ENCODE measurements at places on chromosomes 13 and 19.
A peak's percentile ranks its signal among the peaks of the same experiment; 100 is the strongest.

GRCh38 chr19:7729831-7730285 lies 2.1 kb downstream of the CLEC4G start:
- no peak for DNase-seq

GRCh38 chr19:34918190-34918589 lies 8.5 kb upstream of the ZNF30 start:
- no peak for DNase-seq

- DNase-seq = no peak
Observed at GRCh38 chr13:69769608-69770007, 338.0 kb upstream of the ATXN8OS start.

DNA sequence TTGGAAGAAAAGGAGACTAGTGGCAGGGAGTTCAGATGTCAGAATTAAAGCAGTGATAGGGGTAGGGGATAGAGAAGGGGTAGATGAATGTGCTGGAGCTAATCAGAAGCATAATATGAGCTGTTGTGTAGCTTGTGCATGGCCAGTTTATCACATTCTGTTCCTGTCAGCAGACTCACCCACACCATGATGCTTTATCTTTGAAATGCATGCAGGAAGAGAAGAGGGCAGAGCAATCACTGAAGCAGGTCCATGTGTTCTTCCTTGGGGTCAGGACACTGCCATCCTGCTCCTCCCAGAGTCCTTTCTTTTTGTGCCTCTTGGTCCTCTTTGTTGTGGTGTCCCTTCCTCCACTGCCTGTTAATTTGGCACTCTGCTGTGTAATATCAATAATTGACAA lies 5.8 kb downstream of the CHAMP1 start:
- no peak for DNase-seq

DNA sequence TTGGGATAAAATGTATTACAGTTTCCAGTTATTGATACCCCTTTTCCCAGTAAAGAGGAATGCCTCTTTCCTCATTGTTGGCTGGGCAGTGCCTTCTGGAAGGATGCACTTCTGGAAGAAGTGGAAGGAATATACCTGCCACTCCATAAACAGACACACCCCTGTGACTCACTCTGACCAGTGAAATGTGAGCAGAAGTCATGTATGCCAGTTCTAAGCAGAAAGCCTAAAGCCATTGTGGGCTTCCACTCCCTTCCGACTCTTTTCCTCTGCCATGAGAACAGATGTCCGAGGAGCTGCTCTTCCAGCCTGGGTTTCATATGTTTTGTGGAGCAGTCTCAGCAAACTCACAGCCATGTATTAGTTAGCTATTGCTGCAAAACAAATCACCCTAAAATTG lies 166.1 kb upstream of the SERP2 start:
- no peak for DNase-seq

DNA sequence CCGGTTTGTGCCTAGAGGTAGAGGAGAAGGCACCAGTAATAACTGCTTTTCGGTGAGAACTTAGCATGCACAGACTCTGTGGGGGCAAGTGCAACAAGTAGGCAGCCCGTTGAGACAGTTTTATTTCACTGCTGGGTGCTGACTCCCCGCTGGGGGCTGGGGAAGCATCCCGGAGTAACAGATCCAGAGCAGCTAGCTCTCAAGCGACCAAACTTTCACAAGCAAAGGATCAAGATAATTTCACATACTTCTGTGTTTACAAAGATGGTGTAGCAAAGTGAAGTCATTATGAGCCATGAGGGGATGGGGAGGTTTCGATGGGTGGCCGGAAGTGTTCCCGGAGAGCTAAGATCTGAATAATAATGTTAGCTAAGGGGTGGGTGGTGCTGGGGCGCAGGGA lies 2.8 kb downstream of the NACC1 start:
- no peak for DNase-seq

DNA sequence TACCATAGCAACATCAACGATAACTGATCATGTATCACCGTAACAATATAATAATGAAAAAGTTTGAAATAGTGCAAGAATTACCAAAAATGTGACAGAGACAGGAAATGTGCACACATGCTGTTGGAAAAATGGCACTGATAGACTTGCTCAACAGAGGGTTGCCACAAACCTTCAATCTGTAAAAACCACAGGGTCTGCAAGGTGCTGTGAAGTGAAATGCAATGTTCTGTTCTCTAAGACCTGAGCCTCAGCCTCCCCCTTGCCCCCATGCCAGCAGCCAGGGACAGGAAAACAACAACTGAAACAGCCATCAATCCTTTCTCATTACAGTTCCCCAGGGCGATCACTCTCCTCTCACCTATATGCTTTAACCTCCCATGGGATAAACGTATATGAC lies 88.4 kb downstream of the USP12 start:
- DNase-seq = no peak

GRCh38 chr13:106302011-106302410 lies 233.5 kb downstream of the EFNB2 start:
- no peak for DNase-seq

DNA sequence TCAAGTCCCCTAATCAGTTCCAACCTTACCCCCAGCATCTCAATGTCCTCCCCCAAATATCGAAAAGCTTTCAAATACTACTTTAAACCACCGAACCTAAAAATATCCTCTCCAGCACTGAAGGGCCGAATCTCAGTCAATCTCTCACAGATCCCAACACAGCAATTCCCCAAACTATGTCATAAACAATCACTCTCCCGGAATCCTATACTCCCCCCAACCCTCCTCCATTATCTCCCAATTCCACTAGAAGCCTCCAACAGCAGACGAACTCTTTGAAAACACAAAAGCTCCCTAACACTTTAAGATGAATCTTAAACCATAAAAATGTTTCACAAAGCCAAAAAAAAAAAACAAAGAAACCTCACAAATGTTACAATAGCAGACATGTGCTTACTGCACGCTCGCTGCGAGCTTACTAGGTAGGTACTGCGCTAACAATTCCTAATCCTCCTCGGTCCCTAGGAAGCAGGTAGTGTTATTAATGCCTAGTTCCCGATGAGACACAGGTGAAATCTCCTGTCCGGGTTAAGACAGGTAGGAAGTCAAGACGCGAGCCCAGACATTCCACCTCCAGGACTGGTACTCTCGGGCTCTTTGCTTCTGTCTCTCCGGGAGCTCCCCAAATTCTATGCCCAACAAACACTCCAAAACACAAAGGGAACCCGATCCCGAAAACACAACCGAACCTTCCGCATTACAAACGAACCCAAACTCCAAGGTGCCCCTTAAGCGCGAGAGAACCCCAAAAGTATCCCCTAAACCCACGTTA lies 14.2 kb downstream of the FBXO46 start:
- no peak for DNase-seq

- DNase-seq = no peak
Observed at GRCh38 chr19:5132206-5132560, 163.3 kb downstream of the KDM4B start.

GRCh38 chr13:20303636-20304035 lies 71.5 kb upstream of the GJB6 start:
- no peak for DNase-seq

- no peak for DNase-seq
Observed at GRCh38 chr13:23571431-23571830, 1.2 kb downstream of the TNFRSF19 start.

- no peak for DNase-seq
Observed at GRCh38 chr19:13373599-13373998, 132.7 kb downstream of the CACNA1A start.

- no peak for DNase-seq
Observed at GRCh38 chr13:91813253-91813652, 414.8 kb downstream of the GPC5 start.

- no peak for DNase-seq
Observed at GRCh38 chr13:29722415-29722814, 126.9 kb upstream of the SLC7A1 start.

DNA sequence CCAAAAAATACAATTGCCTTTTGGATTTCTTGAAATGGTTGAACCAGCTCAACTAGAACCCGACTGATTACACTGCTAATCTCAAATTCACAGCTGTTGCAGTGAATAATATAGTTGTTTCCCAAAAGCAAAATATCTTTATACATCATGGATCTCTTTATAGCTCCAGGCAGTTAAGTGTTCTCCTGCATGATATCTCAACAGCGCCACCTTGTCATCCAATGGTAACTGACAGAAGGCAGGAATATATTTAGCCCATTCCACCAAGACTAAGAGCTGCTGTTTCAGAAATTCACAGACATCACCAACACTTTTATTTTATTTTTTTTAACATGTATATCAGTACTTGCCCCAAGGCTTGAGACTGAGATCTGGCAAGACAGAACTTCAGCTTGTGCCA lies 1141.0 kb upstream of the PRR20A start:
- DNase-seq = no peak

GRCh38 chr13:111620586-111620985 lies 300.1 kb downstream of the TEX29 start:
- DNase-seq = no peak

GRCh38 chr19:29269641-29270040 lies 56.7 kb upstream of the UQCRFS1 start:
- no peak for DNase-seq

DNA sequence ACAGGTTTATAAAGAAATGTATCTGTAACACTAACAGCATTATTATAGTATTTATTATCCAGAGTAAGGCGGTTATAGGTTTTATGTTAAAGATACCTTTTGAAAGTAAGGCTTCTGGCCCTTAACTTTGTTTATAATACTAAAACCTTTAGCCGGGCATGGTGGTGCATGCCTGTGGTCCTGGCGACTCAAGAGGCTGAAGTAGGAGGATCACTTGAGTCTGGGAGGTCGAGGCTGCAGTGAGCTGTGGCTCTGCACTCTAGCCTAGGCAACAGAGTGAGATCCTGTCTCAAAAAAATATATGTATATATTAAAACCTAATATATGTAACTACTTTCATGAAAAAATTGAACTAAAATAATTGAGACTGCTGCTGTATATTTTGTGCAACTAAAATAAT lies 98.7 kb upstream of the KLF5 start:
- no peak for DNase-seq

DNA sequence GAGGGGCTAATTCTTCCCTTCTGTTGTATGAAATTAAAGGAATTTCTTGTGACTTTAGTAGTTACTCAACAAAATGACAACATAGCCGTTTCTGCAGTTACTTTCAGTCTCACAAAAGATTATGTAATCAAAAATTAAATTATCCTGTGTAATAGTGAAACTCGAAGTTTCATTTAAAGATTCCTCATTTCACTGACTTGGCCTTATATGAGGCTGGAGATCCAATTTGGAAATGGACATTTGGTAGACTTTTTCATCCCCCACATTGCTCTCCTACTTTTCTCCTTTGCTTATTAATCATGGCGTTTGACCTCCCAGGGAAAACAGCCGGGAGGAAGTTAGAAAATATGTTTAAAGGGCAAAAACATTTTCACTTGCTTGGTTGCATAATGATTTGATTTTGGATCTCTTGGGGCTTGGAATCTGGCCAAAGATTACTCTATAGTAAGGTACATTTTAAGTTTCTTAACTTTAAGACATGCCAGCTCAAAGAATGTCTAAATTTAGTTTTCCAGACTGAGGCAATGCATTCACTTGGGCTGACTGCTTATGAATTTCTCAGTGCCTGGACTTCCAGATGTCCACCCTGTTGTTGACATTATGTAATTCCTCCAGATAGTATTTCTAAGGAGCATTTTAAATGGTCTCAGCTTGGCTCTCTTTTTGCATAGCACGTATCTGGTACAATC lies 1364.9 kb upstream of the MIR17HG start:
- DNase-seq = no peak

GRCh38 chr19:7098701-7099596 lies 29.4 kb downstream of the ZNF557 start:
- DNase-seq = peak; percentile 94

GRCh38 chr19:49154279-49154678 lies 917 bp downstream of the HRC start:
- no peak for DNase-seq

GRCh38 chr13:114268344-114269280 lies 12.8 kb upstream of the UPF3A start:
- no peak for DNase-seq

- no peak for DNase-seq
Observed at GRCh38 chr13:36752673-36753072, 66.3 kb upstream of the RFXAP start.

DNA sequence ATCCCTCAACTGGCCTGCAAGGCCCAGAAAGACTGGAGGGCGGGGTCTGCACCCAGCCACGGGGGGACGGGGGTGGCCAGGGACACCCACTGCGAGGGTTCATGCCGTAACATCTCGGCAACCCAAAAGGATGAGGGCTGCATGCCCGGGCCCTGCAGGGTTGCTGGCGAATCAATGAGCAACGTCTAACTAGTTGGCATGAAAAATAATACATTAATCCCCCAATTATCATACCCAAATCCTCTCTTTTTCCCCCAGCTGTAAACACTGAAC lies 232.2 kb downstream of the TUBA3C start:
- DNase-seq = no peak

- peak; percentile 11 for DNase-seq
Observed at GRCh38 chr13:44904967-44905366, 84.3 kb downstream of the NUFIP1 start.

GRCh38 chr13:29578300-29579085 lies 17.0 kb downstream of the SLC7A1 start:
- no peak for DNase-seq

DNA sequence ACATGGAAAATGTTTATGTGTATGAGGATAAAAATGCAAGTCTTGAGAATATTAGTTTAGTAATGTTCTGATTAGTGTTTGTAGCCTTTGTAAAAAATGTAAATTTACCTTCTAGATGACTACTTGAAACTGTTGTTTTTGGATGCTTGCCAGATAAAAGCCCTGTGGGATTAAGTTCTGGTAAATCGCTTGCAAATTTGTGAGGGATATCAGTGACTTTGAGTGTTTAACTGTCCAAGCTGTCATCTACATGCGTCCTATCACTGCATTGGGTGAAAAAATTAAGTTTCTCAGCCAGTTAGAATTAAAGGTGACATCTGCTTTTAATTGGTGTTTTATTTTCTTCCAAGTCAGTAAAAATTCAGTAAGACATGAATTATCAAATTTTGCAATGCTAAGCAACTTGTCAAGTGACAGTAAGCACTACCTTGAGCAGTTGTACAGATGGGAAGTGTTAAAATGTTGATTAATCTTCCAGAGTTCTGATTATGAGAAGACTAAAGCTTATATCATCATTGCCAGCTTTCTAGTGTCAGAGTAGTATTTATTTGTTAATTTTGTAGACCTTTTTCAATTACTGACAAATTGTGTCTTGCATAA lies 88.0 kb downstream of the PCCA start:
- DNase-seq = no peak

DNA sequence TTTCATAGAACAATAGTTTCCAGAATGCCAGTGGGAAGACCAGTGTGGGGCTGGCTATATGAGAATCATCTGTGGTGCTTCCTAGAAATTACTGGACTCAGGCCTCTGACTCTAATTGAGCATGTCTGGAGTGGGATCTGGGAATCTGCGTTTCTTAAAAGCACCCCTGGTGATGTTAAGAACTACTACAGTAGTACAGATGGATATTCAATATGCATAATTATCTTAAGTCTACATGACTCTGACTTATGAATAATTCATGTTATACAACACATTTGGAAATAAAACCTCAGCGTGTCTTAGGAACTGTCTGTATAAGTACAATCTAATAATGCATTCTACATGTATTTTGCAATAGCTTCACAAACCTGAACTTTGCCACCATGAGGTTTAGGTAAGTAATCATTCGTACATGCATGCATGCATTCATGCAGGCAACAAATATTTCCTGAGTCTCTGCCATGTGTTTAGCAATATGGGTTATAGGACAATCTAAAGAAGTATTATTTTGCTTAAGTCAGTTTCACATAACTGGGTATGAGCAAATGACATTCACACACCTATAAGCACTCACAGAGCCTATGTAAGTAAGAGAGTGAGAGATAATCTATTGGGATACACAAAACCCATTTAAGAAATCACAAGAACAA lies 62.0 kb downstream of the EPSTI1 start:
- no peak for DNase-seq

GRCh38 chr19:35813043-35813890 lies 622 bp upstream of the PRODH2 start:
- no peak for DNase-seq

All from HTR-8/SVneo (cell line).